ENCODE measurements at places on chromosomes 7 and 10.

GRCh38 chr10:127151981-127152699 is 44.3 kb downstream of the INSYN2A start:
- DNase-seq = no peak

DNA sequence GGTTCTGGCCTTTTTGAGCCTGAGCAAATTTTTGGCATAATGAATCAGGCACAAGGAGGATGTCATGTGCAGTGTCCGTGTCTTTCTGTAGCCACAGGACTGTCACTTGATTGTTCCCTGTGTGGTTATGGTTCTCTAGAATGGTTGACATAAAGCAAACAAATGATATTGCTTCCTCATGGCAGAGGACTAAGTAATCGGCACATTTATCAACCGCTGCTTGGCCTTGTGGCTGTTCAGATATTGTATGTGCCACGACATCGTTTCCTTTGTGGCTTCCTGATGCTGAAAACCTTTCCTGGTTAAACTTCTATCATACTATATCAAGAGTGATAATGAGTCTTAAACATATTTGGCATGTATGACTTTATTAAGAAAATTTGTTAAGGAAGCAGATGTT is 598.8 kb downstream of the SUGCT start:
- DNase-seq = peak; percentile 45

- DNase-seq = no peak
These were observed 90.0 kb downstream of the TFEC start for GRCh38 chr7:115940460-115941060.

GRCh38 chr7:115328018-115328417 is 406.1 kb downstream of the MDFIC start:
- DNase-seq = no peak

DNA sequence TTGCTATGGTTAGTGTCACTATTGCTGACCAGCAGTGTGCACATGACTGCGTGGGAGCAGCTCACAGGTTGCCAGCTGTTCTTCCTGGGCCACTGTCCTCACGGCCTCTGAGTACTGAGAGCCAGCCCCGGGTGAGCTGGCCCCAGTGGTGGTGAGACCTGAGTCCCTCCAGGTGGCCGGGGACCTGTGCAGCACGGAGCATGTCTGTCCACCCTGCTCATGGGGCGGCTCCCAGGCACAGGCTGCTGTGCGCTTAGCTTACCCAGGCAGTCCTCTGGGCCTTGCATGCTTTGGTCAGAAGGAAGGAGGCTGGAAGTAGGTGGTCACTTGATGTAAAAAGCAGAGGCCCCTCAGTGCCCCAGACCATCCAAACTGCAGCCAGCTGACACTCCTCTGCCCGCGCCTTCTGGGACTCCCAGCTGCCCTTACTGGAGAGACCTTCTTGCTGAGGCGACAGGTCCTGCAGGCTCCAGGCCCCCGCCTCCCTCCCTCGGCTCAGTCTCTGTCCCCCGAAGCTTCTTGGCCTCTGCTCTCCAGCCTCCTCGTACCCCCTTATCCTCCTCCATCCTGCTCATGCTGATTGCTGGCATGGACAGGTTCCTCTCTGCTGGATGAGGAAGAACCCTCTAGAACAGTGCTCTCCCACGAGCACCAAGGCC is 30.9 kb upstream of the DPYSL4 start:
- DNase-seq = no peak

DNA sequence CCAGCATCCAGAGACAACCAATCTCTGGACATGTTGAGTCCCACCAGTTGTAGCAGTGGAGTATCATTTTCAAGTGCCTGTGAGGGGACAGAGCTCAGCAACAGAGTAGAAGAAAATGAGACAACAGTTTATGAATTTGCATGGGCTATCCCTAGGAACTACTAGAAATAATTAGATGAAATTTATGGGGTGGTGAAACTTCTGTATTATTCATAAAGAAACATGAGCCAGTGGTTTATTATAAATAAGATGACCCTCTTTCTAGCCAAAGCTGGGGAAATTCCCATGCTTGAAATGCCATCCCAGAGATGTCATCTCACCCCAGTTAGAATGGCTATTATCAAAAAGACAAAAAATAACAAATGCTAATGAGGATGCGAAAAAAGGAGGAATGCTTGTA is 55.1 kb upstream of the ITGB8 start:
- no peak for DNase-seq

DNA sequence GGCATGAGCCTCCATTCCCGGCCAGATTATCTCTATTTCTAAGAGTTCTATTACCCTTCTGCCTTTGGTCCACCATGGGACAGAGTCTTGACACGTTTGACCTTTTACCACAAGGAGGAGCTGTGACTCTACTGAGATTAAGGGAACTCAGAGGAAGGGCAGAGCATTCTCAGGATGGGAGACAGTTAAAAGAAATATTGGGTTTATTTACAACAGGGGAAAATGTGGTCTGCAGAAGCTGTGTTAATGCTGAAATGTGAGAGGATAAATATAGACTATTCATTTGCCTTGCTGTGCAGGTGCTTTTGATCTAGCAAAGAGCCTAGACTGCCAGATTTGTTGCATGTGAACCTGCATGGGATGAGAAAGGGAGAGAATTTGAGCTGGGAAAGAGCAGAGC is 45.8 kb upstream of the PRSS58 start:
- DNase-seq = no peak

GRCh38 chr7:137282043-137282442 is 61.5 kb downstream of the PTN start:
- DNase-seq = no peak

DNA sequence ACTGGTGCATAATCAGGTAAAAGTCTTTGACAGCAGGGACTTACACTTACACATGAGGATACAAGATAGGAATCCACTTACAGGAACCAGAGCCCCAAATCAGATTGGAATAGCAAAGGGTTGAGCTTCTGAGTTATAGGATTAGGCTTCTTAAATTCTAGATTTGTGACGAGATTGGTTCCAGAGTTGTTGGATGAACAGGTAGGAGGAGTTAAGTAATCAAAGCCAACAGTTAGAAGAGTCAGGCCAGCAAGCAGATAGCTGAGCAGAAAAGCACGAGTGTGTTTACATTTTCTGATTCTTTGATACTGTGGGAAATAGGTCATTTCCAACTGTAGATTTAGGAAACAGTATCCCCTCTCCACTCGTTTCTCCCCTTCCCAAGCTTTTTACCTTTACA is 167.0 kb downstream of the MDFIC start:
- no peak for DNase-seq

DNA sequence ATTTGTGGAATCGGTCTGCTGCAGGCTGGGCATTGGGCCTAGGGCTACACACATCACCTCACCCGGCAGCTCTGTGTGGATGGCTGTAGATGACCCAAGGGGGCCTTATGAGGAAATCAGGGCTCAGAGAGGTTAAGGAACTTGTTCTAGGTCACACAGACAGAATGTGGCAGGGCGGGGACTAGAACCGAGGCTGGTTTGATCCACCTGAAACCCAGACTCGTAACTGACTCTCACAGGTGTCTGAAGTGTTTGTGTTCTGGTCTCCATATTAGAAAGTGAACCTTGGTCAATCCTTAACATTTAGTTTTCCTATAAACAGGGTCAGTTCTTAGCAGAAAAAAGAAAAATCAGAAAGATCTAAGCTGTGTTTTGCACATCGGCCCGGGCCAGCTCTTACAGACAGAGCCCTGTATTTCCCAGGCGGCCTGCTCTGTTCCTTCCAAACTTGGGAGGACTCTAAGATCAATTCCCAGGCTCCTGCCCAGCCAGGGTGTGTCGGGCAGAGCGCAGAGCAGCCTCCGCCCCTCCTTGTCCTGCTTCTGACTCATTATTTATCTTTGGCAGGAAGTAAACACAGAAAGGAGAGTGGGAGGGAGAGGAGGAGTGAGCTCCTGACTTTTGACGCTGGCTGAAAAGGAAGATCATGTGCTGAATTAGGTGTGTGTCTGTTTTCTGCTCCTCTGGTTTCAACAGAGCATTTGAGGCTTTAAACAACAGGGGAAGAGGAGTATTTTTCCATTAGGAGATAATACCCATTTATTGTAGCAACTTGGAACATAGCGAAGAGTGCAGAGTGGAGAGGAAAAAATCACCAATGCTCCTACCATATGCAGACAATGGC is 74.1 kb downstream of the TACC2 start:
- no peak for DNase-seq

DNA sequence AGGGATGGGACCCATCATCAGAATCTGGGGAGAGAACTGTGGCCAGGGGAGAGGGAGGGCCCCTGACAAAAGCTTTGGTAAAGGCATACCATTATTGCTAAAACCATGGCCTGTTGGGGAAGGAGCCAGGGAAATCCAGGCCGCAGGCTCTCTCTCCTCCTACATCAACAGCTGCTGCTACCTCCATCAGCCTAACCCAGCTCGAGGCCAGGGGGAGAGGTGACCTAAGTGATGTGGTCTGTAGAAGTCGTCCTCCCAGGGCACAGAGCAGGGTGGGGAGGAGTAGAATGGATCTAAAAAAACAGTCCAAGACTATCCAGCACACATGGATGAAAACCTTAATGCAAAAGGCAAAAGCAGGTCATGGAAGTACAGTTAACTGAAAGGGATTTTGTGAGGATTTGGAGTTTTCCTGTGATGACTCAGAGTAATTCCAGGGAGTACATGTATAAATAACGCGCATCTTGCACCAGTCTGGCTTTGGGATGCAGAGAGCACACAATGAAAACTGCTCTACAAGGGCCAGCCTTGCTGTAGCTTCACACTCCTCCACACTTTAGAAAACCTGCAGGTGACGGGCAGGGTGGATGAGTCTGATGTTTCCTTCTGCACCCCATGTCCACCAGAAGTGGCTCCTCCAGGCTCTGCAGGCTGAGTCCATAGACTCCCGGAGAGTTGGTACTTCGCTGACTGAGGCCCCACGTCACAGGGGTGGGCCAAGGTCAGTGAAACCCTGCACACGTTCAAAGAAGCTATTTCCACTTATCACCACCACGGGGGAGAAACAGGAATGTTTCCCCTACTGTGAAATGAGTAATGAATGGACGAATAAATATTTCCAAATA is 38.5 kb upstream of the MSMB start:
- DNase-seq = no peak

- no peak for DNase-seq
These were observed 1165.4 kb downstream of the GATA3 start for GRCh38 chr10:9219860-9220259.

DNA sequence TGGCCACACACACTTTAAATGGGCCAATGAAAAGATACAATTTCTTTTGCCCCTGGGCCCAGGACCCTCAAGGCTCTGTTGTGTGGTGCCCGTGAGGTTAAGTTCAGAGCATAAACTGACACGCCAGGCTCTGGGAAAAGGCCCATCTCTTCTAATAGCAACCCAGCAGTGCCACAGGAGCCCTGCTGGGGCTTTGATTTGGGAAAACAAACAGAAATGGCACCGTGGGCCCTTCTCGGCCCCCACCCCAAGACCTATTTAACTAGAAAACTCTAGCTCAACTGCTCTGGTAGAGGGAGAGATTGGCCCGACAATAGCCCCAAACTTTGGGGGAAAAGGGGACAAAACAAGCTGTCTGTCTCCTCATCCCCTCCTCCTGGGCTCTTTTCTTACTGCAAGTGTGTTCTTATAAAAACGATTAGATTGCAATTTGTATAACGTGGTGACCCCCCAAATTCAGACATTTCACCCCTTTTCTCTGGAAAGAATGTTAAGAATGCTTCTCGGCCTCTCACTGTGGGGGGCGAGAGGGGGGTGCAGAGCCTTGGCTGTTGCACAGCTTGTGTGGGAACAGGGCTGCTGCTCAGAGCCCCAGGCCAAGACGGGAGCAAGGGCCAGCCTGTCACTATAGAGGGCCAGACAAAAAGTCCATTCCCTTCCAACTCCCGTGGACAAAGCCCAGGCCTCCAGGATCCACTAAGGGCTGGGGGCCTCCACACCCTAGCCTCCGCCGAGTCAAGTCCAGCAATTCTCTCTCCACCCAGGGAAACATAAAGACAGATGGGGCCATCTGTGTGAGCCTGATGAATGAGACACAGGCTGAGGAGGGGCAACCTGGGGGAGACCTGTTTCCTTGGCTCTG is 26.8 kb downstream of the DPCD start:
- DNase-seq = no peak

DNA sequence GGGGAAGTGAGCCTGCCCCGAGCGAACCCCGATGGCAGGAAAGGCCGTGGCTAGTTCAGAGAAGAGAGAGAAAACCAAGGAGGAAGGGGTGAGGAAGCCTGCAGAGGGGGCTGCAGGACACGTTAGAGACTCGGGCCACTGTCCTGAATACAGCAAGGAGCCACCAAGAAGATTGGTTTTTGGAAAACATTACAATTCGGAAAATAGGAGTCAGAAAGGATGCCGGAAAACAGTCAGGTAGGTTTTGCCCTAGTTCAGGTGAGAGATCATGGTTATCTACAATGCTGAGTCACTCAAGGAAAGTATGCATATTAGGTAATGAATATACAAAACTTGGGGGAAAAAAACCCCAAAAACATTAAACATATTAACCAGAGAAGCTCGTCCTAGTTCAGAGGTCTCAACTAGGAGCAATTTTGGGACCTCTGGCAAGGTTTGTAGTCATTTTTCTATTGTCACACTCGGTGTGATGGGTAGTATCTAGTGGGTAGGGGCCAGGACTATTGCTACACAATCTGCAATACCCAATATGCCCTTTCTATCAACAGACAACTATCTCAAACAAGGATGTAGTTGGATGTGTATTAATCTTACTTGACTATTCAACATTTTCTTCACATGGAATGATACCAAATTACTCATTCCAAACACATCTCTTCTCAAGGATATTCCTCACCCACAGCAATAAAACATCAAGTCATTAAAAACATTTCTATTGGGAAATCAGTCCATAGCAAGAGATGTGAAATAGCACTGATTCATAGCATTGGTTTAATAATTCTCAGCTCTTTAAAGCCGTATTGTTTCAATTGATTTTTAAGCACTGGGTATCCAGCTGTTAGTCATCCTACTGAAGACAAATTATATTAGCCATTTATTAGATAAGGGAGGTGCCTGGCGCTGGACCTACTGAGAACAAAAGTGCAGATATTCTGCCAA is 74.4 kb upstream of the RSU1 start:
- DNase-seq = peak; percentile 74

DNA sequence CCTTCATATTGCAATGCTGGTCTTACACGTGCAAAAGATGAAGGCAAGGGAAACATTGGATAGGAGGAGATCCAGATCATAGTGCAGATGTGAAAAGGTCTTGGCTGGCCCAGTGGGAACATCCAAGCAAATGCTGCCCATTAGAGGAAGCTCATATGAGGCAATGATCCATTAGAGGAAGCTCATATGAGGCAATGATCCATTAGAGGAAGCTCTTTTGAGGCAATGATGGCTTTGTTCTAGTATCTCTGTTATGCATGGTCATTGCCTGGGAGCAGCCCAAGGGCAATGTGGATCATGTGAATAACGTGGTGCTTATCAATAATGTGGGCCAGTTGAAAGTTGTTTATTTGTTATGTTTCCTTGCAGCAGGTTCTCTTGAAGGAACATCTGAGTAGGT is 37.8 kb downstream of the STEAP4 start:
- no peak for DNase-seq
